Stimulated activated CD8-positive, alpha-beta memory T cell treated with anti-CD3 and anti-CD28 coated beads, Interleukin-7, amount 100 ng/mL, for 48 hours (primary cell): ENCODE measurements at places on chromosomes 7 and 10.
A peak's percentile ranks its signal among the peaks of the same experiment; 100 is the strongest.

- DNase-seq = no peak
Measured at GRCh38 chr7:40538281-40538680, 403.5 kb downstream of the SUGCT start.

GRCh38 chr7:85320699-85321476, 134.0 kb upstream of the SEMA3D start:
- no peak for DNase-seq

DNA sequence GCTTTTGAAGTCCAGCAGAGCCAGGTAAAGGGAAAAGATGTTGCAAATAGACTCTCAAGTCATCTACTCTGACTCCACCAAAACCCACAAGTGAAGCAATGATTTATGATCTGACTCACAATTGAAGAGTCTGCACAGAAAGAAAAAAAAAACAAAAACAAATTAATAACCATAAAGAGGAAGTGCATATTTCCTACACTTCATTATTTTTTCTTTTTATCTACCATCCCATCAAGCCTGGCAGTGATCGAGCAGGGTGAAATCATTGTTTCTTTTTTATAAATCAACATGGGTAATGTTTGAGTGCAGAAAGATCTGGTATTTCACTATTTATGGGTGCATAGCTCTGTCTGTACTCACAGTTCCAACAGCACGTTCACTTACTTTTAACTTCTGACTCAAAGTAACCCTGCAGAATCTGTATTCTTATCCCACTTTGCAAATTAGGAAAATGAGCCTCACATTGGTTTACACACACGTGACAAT, 829.0 kb downstream of the TNS3 start:
- DNase-seq = no peak

GRCh38 chr10:55273946-55274345, 472.9 kb upstream of the PCDH15 start:
- DNase-seq = no peak

DNA sequence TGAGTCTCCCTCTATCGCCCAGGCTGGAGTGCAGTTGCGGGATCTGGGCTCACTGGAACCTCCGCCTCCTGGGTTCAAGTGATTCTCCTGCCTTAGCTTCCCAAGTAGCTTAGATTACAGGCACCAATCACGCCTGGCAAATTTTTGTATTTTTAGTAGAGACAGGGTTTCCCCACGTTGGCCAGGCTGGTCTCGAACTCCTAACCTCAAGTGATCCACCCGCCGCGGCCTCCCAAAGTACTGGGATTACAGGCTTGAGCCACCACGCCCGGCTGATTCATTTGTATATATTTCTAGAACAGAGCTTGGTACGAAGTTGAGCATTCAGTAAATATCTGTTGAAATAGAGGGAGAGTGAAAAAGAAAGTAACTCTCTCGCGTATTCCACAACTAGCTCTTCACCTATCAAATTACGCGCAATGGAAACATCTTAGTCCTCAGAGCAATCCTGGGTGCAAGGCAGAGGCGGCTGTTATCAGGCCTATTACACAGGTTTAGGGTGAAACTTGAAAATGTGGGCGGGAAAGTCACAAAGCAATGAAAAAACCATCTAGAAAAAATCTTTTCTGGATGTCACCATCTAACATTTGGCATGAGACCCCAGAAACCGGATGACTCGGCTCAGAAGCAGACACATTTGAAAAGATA, 707 bp upstream of the GHITM start:
- DNase-seq = peak; percentile 59

- no peak for DNase-seq
Measured at GRCh38 chr10:9950070-9950469, 1067.6 kb upstream of the CELF2 start.

DNA sequence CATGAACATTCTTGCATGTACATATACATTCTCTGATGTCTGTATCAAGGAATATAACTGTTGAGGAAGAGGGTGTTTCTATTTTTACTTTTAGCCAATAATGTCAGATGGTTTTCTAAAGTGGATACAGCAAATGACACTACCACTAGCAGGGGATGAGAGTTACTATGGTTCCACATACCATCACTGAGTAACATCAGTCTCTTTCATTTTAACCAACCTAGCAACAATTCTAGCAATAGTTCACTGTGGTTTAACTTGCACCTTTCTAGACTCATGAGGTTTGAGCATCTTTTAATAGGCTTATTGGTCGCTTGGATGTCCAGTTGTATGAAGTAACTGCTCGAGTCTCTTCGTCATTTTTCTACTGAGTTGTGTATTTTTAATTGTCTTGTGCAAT, 68.5 kb upstream of the ZNF746 start:
- DNase-seq = no peak

- peak; percentile 5 for DNase-seq
Measured at GRCh38 chr7:151705636-151706276, 171.2 kb downstream of the PRKAG2 start.

GRCh38 chr7:80182630-80183276, 48.1 kb downstream of the GNAI1 start:
- DNase-seq = no peak

- DNase-seq = no peak
Measured at GRCh38 chr10:111076682-111077478, at the start of gene ADRA2A. TSS of gene ADRA2A (plus strand) at chr10:111077029. CDS start at chr10:111077997, 968 bp downstream.

DNA sequence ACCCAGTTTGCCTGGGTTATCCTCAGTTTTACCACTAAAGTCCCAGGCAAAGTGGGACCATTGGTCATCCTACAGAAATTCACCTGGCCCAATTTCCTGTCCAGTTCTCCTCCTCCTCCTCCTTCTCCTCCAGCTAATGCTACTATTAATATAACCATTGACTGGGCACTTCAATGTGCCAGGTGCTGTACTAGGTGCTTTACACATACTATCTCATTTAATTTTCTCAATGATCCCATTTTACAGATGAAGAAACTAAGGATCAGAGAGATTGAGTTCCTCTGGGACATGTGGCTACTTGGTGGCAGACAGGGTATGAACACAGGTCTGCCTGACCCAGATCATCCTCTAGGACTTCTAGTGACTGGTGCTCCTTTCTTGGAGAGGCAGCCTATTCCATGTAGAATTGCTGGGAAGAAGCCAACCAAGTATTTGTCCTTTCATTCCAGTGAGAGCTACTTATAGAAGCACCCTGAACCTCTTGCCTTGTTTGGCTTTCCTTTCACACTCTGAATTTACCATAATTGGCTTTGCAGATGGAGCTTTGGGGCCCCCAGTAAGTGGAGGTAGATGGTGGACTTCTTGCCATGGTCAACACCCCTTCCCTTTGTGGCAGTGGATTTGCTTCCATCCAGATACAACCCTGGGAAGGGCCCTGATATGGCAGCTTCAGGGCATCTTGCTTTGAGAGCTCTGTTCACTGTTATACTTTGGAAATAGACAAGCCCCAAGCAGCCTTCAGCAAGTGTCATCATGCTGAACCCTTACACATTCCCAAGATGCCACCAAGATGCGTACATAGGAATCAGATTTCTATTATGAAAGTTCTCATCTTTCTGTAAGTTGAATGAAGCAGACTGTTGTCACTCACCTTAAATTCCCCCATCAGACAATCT, 78.7 kb downstream of the MYOF start:
- DNase-seq = no peak

- DNase-seq = no peak
Measured at GRCh38 chr10:92074126-92074887, 150.7 kb downstream of the BTAF1 start.

GRCh38 chr10:52217531-52217930, 96.5 kb upstream of the DKK1 start:
- no peak for DNase-seq

GRCh38 chr10:87058171-87058570, 36.5 kb downstream of the GLUD1 start:
- DNase-seq = no peak

DNA sequence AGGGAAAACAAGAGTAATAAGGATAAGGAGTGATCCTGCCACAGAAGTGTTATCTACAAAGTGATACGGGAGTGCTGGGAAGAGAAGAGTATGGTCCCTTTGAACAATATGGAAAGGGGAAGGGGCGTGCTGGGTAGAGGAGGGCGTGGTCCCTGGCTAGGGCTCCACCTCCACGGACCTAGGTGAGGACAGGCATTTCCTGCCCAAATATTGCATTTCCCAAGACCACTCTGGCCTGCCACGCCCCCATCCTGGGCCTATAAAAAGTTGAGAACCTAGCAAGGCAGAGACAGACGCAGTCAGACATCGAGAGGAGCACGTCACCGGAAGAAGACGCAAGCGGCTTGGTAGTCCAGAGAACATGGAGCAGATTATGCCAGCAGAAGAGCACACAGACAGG, 22.8 kb downstream of the VSTM4 start:
- no peak for DNase-seq
